ENCODE measurements at places on chromosomes 3 and 15.

GRCh38 chr3:13158871-13159270 lies 85.6 kb upstream of the IQSEC1 start:
- no peak for DNase-seq

GRCh38 chr15:65336493-65337435 lies 32.3 kb downstream of the RNU5B-1 start:
- no peak for DNase-seq

DNA sequence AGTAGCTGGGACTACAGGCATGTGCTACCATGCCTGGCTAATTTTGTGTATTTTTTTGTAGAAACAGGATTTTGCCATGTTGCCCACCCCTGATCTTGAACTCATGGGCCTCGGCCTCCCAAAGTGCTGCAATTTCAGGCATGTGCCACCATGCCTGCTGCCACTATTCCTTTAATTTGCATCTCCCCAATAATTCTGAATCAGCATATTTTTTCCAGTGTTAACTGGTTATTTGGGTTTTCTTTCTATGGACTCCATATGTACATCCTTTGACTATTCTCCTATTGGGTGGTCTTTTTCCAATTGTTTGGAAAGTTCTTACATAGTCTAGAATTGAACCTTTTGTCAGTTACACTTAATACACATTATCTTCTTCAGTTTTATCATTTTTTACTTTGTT lies 28.1 kb downstream of the HLTF start:
- DNase-seq, result no peak

- DNase-seq, result no peak
Observed at GRCh38 chr3:86109434-86109833, 881.5 kb downstream of the VGLL3 start.

- no peak for DNase-seq
Observed at GRCh38 chr3:17091910-17092582, 207.3 kb downstream of the PLCL2 start.

GRCh38 chr3:33544126-33544525 lies 103.9 kb upstream of the UBP1 start:
- DNase-seq, result no peak

DNA sequence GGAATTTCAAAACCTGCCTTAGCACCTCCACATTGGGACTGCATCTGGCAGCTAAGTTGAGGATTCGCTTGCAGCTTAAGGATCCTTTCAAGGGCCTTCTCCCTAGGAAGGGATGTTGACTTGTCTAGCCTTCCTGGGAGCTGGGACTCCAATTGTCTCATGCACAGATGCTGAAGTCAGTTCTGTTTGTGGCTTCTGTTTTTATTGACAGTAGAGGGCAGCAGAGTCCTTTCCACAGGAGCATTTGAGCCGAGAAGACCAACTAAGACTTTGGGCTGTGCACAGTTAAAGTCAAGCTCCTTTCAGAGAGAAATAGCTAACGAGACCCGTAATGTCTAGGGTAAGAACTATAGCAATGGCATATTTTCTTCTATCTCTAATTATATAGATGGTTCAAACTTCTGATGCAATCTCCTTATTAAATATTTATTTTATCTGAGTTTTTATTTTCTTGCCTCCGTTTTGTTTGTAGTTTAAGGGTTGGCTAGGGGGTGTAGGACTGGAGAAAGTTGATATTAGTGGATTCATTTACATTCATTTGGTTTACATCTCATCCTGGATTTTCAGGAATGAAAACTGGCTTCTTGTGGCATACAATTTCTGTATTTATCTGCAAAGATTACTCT lies 59.7 kb upstream of the KBTBD8 start:
- peak; percentile 84 for DNase-seq

DNA sequence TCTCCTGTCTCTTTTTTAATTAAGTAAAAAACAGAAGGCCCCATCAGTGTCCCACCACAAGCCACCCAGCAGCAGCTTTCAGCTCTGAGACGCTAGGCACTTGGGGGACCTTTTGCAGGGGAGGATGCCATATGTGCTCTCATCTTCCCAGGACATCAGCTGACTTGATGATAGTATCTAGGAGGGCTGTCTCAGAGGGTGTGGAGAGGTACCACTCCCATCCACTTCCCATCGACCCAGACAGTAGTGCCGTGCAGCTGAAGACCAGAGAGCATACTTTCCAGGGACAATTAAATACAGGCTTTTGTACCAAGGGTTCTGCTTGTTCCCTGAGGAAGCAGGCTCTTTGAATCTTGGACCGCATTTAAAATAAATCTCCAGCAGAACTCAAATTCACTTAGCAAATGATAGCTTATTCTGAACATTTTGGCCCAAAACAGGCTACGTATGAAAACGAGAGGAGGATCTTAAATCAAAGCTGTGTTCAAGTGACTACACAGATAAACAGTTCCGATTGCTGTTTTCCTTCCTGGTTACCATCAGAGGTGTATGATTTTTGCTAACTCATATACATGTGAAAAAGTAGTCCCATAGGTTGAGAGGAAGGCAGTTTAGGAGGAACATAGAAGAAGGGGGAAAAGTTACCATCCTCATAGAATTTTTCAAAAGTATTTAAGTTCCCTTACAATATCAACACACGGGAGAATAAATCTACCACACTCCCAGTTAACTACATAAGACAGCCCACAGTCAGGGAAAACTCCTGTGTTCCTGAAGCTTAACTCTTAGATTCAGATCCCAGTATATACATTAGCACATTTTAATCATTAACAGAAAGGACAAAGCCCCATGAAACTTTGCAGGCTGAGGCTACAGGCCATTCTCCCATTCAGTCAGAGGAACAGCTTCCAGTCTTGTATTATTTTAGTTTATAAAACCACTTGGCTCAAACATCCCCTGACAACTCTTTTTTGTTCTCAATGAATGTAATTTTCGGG lies 9.5 kb downstream of the WNT5A start:
- DNase-seq, result no peak

DNA sequence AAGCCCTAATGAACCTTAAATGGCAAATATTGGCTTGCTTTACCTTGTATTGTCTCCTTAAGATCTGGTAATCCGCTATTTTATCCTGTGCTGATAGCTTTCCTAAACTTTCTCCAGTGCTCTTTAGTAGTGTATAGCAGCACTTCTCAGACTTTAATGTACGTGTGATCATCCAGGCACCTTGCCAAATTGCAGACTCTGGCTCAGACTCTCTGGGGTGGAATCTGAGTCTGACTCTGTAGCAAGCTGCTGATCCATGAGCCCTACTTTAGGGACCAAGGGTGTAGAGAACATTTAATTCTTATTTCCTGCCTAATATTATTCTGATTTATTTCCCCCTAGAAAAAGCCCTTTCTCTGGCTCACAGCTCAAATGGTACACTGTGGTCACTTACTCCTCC lies 518.8 kb upstream of the ZNF385D start:
- no peak for DNase-seq

DNA sequence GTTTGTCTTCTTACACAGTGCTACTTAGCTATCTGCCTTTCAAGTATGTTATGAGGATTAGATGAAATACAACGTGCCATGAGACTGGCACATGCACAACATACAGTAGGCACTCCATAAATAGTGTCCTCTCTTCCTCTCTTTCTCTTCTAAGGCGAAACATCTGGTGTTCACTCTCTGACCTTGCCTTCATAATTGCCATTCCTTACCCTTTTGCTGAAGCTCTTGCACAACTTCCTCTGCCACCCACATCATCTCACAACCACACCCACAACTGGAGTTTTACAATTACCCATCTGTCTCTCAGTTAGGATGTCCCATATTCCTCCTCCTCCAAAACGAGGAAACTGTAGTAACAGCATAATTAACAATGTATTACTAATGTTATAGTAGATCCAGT lies 26.4 kb upstream of the ACP3 start:
- no peak for DNase-seq

DNA sequence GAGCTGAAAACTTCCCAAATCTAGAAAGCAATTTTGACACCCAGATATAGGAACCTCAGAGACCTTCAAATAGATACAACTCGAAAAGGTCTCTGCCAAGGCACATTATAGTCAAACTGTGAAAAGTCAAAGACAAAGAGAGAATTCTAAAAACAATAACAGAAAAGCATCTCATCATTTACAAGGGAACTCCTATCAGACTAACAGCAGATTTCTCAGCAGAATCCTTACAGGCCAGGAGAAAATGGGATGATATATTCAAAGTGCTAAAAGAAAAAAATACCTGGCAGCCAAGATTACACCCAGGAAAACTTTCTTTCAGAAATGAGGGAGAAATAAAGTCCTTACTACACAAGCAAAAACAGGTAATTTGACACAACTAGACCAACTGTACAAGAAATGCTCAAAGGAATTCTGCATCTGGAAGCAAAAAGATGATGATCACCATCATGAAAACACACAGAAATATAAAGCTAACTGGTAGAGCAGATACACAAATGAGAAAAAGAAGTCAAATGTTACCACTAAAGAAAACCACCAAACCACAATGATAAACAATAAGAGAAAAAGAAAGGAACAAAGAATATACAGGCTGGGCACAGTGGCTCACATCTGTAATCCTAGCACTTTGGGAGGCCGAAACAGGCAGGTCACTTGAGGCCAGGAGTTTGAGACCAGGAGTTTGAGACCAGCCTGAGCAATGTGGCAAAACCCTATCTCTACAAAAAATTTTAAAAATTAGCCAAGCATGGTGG lies 50.4 kb downstream of the ADAM10 start:
- no peak for DNase-seq

- DNase-seq, result no peak
Observed at GRCh38 chr3:31503456-31503855, 29.3 kb upstream of the STT3B start.

GRCh38 chr3:144692488-144692887 lies 720.9 kb downstream of the DIPK2A start:
- DNase-seq, result no peak

DNA sequence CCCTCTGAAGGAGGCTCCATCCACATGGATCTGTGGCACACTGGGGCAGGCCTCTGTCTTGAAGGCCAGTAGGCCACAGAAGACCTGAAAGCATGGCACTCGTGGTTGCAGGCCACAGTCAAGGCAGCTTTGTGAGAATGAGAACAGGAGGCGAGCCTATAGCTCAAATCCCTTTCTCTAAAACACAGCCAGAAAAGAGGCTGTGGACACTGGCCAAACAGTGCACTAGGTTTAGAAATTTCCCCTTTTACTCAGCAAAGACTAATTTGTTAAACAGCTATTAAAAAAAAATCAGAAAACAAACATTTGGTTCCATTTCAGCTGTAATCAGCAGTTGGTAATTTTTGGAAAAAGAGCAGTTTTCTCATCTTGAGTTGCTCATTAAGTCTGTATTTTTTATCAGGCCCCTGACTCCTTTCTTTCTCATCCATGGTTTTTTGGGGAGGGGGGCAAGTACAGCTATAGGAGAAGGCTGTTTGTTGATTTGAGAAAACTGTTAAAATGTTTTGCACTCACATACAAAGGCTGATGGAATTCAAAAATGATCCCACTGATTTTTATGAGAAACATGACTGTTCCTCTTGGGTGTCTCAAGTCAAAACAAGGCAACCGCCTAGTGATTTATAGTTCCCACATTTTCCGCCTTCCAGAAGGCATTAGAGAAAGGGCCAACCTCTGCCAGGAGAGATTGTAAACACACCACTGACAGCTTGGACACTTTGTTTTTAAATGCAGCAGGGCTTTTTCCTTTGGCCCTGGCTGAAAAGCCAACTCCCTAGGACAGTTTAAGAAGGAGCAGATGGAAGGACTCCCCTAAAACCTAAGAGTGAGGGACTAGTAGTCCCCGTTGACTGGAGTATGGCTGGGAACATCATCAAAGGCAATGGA lies 28.1 kb downstream of the PARP16 start:
- DNase-seq, result peak; percentile 55

GRCh38 chr3:187661267-187661666 lies 8.9 kb downstream of the SST start:
- no peak for DNase-seq

- DNase-seq, result peak; percentile 73
Observed at GRCh38 chr15:57861034-57861638, 154.6 kb downstream of the POLR2M start.

DNA sequence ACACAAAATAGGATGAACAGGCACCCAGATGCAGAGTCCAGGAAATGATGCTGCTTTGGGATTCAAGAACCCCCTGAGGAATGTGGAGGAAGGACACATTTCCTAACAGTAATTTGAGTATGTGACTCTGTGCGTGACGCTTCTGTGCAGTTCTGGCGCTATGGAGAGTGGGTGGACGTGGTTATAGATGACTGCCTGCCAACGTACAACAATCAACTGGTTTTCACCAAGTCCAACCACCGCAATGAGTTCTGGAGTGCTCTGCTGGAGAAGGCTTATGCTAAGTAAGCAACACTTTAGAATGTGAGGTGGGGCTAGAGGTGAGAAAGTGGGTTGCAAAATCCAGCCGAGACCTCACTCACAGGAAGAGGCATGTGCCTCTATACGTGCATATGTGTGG lies 28.3 kb downstream of the CAPN3 start:
- no peak for DNase-seq

- no peak for DNase-seq
Observed at GRCh38 chr15:56808160-56808559, 74.9 kb upstream of the ZNF280D start.

- DNase-seq, result peak; percentile 81
Observed at GRCh38 chr3:48273594-48274211, 32.8 kb downstream of the ZNF589 start.

DNA sequence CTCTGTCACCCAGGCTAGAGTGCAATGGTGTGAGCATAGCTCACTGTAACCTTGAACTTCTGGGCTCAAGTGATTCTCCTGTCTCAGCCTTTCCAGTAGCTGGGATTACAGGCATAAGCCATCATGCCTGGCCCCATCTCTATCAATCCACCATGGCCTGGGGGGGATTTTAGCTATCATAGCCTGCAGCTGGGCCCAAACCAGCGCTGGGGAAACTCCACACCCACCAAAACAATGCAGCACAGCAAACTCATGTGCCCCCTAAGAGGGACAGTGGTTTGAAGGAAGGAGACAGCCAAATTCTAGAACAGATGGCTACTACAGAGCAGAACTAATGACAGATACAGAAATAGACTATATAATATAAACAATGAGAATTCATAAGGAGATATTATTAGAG lies 13.8 kb upstream of the NSMCE3 start:
- DNase-seq, result no peak

DNA sequence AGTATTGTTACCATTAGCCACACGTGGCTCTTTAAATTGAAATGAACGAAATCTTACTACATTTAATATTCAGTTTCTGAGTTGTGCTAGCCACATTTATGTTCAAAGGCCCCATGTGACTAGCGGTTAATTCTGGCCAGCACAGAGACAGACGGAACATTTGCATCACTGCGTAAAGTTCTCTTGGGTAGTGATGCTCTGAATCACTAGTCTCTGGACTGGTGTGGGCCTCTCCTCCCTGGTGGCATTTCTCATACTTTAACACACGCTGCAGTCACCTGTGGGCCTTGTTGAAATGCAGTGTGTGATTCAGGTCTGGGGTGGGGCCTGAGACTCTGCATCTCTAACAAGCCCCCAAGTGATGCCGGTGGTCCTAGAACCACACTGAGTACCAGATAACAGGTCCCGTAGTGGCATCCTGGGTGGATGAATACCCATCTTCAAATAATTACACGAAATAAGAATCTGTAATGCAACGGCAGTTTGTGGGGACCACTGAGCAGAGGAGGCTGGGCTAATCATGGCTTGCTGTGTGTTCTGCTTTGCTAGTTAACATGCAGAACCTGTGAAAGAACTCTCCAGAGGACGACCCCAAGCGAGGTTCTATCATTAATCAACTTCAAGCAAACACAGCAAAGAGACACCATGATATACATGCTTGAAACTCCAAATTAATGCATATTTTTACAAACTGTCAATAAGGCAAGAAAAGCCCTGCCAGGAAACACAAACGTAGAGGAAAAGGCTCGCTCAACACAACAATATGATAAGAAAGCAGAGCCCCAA lies 623.8 kb downstream of the FOXP1 start:
- DNase-seq, result no peak
